ENCODE measurements at places on chromosomes 7 and 10.

DNA sequence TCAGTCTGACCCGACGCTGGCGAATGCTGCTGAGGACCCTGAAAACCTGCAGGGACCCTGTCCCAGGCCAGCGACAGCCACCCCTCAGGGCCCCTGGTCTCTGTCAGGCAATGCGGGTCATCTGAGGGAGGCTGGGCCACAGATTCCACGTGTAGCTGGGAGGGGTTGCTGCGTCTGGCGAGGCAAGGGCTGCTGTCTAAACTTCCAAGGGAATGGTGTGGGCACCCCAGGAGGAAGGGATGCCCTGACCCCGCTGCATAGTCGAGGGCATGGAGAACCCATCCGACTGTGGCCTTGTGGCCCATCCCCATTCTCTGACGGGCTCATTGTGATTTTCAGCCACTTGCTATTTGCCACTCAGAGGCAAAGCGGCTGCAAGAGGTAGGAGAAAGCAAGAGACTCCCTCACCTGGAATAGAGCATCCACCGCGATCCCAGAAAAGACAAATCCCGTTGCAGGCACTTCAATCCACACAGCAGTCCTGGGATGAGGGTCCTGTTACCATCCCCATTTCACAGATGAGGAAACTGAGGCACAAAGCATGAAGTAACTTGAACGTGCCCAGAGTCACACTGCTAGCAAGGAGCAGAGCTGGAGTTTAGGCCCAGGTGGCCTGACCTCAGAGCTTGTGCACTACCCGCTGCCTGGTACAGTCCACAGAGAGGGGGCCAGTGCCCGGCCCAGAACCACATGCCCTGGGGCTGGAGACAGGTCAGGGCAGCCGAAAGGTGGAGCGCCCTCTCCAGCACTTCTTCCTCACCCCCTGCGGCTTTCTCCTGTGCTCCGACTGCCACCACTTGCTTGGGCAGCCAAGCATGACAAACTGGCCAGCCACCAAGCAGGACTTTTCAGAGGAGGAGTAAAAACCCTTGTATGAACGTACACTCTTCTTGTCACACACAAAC is 163.8 kb upstream of the KLF14 start:
- no peak for DNase-seq

DNA sequence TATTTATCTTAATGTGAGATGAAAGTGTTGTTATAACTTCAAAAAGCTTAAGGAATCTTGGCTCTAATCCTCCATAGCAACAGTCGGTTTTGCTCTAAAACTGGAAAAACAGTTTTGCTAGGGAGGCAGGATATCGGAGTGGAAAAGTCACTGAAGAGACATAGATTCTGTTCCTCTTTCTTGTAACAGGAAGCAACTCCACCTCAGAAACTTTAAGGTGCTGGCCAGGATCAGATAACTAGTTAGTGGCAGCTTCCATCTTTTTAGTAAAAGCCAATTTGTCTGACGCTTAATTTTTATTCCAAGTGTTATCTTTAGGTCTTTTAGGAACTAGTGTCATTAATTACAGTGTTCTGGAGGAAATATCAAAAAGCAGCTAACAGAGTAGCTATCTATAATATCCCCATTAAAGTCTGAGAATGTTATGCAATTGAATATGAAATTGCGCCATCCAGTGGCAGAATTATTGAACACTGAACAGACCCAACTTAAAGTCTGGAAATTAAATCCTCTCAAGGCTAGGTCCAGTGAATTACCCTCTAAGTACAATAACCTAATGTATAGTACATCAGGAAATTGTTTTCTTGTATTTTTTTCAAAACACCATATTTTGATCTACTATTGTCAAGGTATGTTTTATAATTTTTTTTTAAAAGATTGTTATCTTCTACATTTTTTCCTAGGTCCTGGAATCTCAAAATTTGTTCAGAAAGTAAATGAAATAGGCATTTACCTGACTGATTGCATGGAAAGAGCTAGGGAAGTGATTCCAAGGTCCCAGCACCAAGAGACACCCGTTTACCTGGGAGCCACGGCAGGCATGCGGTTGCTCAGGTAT is 65.9 kb upstream of the CC2D2B start:
- DNase-seq, result peak; percentile 38

DNA sequence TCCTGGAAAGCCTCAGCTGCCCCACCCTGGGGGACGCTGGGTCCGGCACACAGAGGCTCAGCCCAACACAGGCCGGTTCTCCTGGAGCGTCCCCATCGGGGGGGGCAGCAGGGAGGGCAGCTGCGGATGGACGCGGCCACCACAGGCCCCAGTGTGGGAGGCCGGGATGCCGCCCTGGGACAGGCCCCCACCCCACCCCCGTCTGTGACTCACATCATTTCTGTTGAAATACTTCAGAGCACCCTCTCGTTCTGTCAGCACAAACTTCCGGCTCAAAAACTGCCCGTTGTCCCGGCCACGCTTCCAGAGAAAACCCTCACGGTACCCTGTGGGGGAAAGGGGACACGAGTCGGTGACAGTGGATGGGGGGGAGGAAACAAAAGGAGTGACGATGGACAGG is 28.5 kb downstream of the GET4 start:
- DNase-seq, result no peak

DNA sequence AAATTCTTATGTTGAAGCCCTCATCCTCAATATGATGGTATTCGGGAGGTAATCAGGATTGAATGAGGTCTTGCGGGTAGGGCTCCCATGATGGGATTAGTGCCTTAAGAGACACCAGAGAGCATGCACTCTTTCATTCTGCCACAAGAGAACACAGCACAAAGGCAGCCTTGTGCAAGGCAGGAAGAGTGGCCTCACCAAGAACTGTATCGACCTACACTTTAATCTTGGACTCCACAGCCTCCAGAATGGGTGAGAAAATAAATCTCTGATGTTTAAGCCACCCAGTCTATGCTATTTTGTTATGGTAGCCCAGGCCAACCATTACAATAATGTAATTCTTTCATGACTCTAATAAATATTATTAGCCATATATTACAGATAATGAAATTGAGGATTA is 8.4 kb downstream of the SEM1 start:
- no peak for DNase-seq

DNA sequence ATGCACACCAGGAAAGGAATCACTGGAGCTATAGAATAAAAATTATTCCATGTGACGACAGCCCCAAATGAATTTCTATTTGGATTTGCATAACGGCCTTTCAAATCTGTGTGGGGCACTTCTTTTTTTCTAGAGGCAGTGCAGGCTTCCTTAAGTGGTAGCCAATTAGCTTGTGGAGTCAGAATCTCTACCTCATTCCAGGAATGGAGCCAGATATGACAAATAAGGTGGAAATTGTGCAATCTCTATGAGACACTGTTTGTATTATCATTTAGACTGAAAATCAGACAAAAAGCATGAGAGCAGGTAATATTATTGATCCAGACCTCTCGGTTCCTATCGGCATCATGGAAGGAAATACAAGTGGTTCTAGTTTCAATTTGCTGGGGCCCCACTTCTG is 78.7 kb downstream of the BEND7 start:
- DNase-seq, result no peak

GRCh38 chr10:114078346-114078745 is 34.7 kb downstream of the ADRB1 start:
- no peak for DNase-seq

DNA sequence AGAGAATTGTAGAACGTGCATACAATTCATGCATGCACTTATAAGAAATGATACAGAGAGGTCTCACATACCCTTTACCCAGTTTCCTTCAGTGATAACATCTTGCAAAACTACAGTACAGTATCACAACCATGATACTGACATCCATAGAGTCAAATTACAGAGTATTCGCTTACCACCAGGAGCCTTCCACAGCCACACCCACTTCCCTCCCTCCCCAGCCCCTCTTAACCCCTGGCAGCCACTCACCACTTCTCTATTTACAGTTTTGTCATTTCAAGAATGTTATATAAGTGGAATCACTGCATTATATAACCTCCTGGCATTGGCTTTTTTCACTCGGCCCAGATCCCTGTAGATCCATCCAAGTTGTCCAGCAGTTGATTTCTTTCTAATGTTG is 143.8 kb downstream of the ZNF248 start:
- DNase-seq, result no peak
